ENCODE measurements at places on chromosomes 5 and 9. TPM values are rescaled to one million over a fixed set of nuclear protein-coding genes. Genes with fewer than 3 reads are reported as not detected.

The PCDHAC2 gene
- polyA plus RNA-seq, result 0.64 TPM

The PCA3 gene
- 0.92 TPM for polyA plus RNA-seq

The CYSRT1 gene
- polyA plus RNA-seq, result 8.5 TPM

DNA sequence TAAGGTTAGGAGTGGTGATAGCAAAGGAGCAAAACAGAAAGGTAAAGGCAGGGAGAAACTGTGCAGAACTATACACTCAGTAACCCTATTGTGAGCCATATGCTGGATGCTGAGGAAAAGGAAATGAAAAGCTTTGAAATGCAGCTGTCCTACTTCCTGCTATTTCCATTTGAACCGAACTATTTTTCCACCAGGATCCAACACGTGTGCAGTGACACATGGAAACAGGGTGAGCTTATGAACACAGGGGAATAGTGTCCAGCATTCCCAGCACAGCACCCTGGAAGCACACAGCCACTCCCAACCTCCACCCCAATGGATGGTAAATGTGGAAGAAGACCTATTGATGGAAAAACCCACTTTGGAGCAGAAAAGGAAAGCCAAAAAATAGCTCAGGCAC, 69.0 kb upstream of the SLC12A2 start:
- DNase-seq, result no peak

GRCh38 chr5:29697785-29698414, 1495.6 kb upstream of the CDH6 start:
- DNase-seq, result peak; percentile 2

DNA sequence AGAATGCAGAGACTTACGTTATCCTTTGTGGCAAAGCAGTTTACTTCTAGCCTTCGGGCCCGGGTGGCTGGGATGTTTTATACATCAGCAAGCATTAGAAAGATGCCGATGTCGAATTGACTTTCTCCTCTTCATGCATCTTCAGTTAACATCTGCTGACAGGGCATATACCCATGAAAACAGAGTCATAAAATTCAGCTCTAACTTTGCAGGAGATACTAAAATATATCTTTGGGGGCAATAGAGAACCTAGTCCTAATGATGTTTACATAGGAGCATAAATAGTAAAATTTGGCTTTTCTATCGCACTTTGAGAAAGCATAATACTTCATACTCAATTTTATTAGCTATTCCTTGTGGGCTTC, 247.9 kb downstream of the PRELID2 start:
- DNase-seq, result no peak

DNA sequence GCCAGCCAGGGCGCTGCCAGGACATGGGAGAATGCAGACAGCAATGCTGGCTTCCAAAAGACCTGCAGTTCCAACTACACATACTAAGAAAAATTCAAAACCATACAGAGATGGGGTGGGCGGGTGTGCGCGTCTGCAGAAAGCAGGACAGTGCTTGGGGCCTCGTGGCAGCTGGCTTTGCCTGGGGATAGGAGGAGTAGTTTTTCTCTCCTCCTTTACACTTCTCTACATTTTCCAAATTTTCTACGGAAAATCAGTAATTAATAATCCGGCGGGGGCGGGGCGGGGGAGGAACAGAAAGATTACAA, 43.6 kb upstream of the SARDH start:
- no peak for DNase-seq

- DNase-seq, result no peak
These were observed 99.7 kb downstream of the ARHGAP26 start for GRCh38 chr5:142869886-142870285.

DNA sequence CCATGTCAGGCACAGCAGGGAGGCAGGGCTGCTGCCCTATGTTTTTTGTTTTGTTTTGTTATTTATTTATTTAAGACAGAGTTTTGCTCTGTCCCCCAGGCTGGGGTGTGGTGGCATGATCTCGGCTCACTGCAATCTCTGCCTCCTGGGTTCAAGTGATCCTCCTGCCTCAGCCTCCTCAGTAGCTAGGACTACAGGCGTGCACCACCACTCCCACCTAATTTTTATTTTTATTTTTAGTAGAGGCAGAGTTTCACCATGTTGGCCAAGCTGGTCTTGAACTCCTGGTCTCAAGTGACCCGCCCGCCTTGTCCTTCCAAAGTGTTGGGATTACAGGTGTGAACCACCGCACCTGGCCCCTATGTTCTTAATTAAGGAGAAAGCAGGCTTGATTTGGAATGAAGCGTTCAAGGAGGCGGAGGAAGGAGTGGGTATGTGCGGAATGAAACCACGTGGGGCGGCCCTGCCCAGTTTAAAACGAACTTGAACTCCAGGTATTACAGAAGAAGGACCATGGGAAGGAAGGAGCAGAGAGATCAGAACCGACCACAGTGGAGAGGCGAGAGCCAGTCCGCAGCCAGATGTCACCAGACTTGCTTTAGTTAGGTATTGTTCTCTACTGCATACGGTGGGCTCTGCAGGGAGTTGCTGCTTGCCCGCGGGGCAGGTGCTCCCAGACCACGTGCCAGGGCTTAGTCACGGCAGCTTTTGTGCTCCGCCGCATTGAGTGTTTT, 34.9 kb upstream of the EPB41L4B start:
- DNase-seq, result no peak
